Caco-2 (cell line): ENCODE measurements at places on chromosomes 6 and 20.

DNA sequence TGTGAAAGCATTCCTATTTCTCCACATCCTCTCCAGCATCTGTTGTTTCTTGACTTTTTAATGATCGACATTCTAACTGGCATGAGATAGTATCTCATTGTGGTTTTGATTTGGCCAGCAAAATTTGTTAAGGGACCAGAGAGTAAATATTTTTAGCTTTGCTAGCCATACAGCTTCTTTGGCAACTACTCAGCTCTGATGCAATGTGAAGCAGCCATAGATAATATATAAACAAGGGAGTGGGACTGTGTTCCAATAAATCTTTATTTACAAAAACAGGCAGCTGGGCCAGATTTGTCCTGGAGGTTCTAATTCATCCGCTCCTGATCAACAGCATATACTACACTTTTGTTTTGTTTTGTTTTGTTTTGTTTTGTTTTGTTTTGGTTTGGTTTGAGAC lies 202.9 kb downstream of the ZNF217 start:
- DNase-seq, result no peak

- DNase-seq, result no peak
Measured at GRCh38 chr20:17461941-17462340, 69.2 kb downstream of the BFSP1 start.

- no peak for DNase-seq
Measured at GRCh38 chr6:155628306-155628705, 172.7 kb upstream of the NOX3 start.

DNA sequence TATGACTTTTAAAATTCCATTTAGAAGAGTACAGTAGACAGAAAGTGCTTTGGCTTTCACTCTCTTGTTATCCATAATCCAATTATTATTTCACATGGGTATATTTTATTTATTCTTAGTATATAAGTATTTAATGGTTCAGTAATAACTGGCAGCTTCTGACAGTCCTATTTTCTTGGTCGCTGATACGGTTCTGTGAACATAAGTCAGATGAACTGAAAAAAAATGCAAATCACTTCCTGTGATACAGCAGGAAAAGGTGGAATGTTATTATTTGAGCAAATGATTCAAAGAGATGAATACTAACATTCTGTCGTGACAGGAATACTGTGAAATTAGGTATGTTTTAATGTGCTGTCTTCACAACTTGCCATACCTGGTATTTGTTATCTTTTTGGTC lies 132.3 kb downstream of the ARHGAP18 start:
- DNase-seq, result no peak
